ENCODE measurements at places on chromosomes 1 and 21.

GRCh38 chr1:222390181-222390580 is 157.7 kb downstream of the HHIPL2 start:
- DNase-seq, result no peak

DNA sequence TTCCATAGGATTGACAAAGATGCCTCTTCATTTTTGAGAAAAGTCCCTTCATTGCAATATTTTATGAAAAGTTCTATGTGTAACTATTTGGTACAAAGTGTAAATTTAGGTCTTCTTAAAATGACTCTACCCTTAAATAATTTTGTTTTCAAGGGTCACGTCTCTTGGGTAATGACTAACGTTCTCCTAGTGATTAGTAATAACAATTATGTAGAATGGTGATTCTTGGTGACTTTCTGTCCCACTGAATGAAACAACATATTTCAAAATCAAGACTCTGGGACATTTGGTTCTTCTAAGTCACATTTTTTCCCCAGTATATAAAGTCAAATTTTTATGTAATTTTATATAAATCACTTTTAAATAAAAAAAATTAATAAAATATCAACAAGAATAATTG is 277.5 kb upstream of the ADAMTS5 start:
- DNase-seq, result no peak

DNA sequence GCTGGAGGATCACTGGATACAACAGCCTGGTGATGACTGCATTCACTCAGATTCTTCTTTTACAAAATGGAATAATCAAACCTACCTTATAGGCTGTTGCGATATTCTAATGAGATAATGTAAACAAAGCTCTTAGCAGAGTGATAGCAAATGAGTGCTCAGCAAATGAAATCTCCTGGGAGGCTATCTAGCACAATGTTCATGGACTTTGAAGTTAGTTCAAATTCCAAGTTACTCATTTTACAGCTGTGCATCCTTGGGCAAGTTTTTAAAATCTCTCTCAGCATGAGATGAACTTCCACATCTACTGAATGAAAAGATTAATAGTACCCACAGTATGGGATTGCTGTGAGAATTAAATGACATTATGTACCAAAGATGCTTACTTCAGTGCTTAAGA is 80.8 kb upstream of the PAPPA2 start:
- no peak for DNase-seq

GRCh38 chr1:64692911-64693310 is 52.0 kb upstream of the RAVER2 start:
- no peak for DNase-seq

DNA sequence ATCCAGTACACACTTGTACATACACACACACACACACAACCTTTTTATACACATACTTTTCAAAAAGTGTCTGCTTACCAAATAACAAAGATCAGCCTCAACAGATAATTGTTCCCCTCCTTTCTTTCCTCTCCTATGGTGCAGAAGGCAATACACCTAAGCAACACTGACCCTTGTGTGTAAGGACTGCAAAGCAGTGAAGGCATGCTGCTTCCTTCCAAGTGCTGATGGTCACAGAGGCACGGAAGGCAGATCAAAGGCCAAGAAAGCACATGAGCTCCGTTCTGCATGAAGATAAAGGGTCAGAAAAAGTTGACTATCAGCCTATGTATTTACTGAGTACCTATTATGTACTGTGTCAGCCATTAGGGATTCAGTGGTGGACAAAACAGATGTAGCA is 168.8 kb downstream of the TNR start:
- no peak for DNase-seq

Data from endodermal cell (in vitro differentiated cells).